ENCODE measurements at places on chromosomes 6 and 20. TPM values are rescaled to one million over a fixed set of nuclear protein-coding genes. Genes with fewer than 3 reads are reported as not detected.

SLPI gene
- total RNA-seq, result not detected

AIF1 gene
- not detected for total RNA-seq

DPPA5 gene
- total RNA-seq, result not detected

HAO1 gene
- not detected for total RNA-seq

KCNK16 gene
- total RNA-seq, result not detected

SLC35D3 gene
- total RNA-seq, result not detected

CST5 gene
- not detected for total RNA-seq

TCP11 gene
- total RNA-seq, result 0.25 TPM

LTB gene
- not detected for total RNA-seq

FOXQ1 gene
- total RNA-seq, result not detected

CDK5RAP1 gene
- 20.5 TPM for total RNA-seq

TTLL9 gene
- under 0.01 TPM for total RNA-seq

CLIC5 gene
- not detected for total RNA-seq

DEFB124 gene
- total RNA-seq, result not detected

PNPLA1 gene
- total RNA-seq, result not detected

SPATS1 gene
- total RNA-seq, result not detected

SAMD5 gene
- total RNA-seq, result 0.44 TPM

GJA1 gene
- 355 TPM for total RNA-seq

OR2H2 gene
- not detected for total RNA-seq

SASH1 gene
- 26.1 TPM for total RNA-seq

SLC44A4 gene
- not detected for total RNA-seq
